ENCODE measurements at places on chromosomes 1 and 21.

DNA sequence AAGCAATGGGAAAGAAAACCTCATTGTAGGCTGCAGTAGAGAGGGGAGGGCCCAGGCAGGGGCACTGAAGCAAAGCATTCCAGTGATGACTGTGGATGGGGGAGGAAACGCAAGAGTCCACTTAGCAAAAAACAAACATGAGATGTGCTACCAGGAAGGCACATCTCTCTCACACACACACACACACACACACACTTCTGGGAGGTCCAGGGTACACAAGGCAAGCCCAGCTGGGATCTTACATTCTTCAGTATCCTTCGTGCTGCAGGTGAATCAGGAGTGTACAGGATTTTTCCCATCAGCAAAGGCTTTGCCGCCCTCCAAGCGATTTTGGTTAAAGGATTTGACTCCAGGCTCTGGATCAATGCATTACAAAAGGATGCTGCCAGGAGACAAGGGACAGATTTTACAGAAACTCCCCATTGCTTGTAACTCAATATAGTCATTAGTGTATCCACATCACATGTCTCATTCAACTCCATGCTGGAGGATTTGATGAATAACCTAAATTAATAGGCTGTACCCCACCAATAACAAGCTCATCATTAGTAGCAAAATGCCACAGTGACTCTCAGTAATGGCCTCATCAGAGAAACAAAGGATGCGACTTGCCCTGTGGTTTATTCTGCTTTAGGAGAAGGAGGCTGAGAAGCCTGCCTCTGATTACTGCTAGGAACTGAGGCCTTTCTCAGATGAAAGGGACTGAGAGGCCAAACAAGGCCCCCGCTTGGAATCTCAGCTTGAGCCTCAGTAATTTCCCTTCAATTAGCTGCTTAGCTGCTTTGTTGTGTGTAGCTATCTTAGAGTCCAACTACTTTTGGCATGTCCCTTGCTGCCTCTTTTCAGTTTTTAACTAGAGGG is 41.6 kb downstream of the ABCA4 start:
- DNase-seq, result no peak

DNA sequence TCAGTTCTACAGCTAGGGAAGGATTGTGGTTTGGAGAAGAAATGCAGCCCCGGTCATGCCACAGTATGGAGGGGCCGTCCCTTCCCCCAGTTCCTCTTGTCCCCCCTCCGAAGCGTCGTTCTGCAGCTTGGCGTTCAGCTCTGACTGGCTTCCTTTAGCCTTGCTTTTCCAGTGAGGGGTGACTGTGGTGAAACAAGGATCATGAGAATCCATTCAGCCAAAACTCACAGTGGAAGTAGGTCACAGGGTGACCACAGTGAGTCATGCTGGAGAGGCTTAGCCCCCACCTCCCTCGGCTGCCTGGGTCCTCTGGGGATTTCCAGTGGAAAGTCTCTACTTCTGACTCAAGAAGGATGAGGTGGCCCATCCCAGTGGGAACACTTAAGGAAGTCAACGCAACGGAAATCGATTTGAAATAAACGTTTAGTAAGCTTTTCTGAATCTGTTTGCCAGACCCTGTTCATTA is 37.3 kb upstream of the COL6A2 start:
- DNase-seq, result no peak

GRCh38 chr1:226946841-226947240 is 6.7 kb downstream of the COQ8A start:
- no peak for DNase-seq

GRCh38 chr1:221122501-221122900 is 243.3 kb downstream of the HLX start:
- no peak for DNase-seq

DNA sequence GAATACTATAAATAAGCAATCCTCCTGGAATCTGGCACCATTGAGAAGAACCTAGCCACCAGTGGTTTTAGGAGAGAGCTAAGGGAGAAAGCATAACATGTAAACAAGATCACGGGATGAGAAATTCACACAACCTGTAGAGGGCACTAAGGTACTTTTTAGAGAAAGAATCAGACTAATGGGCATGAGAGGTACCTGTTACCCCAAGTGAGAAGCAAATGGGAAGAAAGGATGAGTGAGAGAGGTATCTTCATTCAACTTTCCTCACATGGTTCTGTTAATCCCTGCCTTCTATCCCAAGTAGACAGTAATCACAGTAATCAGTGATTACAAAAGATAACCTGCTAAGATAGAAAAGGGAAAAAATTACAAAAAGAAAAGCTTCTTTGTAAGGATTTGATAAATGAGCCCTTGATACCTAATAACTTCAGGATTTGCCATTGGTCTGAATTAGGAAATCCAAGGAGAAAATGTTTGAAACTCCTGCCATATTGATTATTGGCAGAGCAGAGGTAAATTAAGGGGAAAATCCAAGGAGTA is 251.1 kb upstream of the ADGRL2 start:
- no peak for DNase-seq

- no peak for DNase-seq
These were observed 16.8 kb upstream of the RIPK4 start for GRCh38 chr21:41783476-41784180.

DNA sequence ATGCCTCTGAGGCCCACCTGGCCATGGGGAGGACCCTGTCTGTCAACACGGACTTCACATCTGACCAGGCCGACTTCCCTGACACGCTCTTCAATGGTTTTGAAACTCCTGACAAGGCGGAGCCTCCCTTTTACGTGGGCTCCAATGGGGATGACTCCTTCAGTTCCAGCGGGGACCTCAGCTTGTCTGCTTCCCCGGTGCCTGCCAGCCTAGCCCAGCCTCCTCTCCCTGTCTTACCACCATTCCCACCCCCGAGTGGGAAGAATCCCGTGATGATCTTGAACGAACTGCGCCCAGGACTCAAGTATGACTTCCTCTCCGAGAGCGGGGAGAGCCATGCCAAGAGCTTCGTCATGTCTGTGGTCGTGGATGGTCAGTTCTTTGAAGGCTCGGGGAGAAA is 101.8 kb downstream of the ADARB1 start:
- DNase-seq, result no peak

- no peak for DNase-seq
These were observed 47.7 kb downstream of the FCRL5 start for GRCh38 chr1:157504646-157505045.

DNA sequence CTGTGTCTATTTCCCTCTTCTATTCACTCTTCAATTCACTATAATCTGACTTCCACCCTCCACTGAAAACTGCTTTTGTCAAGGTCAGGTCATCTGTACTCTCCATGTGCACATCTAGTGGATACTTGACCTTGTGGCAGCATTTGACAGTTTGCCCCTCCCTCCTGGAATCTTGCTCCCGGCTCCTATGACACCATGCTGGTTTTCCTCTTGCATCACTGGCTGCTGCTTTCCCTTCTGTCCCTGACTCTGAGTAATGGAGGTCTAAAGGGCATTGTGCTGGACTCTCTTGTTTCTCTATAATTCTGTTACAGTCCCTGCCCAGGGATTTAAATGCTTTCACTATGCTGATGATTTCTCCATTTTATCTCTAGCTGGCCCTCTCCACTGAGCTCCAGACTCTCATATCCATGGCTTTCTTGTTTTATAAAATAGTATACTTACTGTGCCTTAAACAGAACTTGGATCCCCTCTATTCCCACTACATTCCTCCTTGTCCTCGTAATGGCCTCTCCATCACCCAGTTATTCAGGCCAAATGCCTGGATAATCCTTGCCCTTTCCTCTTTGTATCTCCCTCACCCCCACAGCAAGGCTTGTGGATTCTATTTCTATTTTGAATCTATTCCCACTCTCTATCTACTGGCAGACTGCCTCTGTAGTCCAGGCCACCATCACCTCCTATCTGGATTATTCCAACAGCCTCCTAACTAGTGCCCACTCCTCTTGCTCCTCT is 36.8 kb upstream of the PODN start:
- no peak for DNase-seq

DNA sequence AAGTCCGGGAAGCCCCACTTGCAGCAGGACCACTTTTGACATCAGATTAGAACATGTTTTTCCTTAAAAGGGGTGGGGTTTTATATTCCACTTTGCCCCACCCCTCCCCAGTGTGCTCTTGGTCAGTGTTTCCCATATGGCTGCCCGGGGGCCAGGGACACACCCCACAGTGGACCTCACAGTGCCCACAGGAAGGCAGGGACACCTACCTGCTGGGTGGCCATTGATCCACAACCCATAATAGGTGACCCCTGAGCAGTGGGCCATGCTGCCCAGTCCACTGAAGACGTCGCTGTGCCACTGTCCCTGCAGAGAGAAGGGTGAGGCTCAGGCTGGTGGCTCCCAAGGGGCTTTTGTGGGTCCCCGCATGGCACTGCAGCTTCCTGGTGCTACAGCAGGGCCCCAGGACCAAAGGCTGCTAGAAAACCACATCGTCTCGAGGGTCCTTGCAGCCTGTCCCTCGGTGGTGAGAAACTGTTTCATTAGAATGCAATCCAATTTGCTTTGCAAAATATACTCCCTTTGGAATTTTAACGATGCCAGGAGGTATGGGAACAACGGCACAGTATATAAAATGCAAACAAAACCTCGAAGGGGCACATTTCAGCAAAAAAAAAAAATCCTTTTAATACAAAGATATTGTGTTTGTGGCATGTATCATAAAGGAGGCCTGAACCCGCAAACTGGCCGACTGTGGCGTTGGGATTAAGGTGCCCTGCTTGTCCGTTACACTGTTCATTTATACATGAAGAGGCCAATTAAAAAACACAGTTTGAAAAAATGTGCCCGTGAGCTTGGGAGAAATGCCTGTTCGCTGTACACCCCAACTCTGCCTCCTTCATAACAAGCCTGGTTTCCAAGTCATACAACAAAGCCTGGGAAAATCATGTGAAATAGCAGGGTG is 16.9 kb downstream of the MORN1 start:
- DNase-seq, result no peak

- DNase-seq, result peak; percentile 79
These were observed 39.8 kb upstream of the ZC3H12A start for GRCh38 chr1:37434292-37435225.

- DNase-seq, result no peak
These were observed 11.0 kb upstream of the SHISAL2A start for GRCh38 chr1:52621950-52622349.

DNA sequence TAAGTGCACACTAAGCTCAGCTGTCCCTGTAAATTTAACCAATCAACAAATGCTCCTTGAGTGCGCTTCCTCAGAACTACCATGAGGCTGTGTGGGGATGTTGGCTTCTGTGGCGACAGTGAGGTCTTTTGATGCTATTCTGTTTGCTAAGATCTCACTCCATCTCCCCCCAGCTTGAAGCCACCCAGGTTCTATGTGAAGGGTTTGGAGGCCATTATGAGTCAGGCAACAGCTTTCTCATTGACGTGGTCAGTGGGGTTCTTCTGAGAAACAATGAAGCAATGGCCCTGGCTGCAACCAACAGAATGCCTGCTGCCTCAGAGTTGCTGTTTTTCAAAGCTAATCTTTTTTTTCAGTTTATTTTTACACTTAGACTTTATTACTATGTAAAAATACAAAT is 205.5 kb downstream of the PTBP2 start:
- DNase-seq, result no peak

- DNase-seq, result no peak
These were observed 27.4 kb downstream of the LGALS8 start for GRCh38 chr1:236550961-236551851.

DNA sequence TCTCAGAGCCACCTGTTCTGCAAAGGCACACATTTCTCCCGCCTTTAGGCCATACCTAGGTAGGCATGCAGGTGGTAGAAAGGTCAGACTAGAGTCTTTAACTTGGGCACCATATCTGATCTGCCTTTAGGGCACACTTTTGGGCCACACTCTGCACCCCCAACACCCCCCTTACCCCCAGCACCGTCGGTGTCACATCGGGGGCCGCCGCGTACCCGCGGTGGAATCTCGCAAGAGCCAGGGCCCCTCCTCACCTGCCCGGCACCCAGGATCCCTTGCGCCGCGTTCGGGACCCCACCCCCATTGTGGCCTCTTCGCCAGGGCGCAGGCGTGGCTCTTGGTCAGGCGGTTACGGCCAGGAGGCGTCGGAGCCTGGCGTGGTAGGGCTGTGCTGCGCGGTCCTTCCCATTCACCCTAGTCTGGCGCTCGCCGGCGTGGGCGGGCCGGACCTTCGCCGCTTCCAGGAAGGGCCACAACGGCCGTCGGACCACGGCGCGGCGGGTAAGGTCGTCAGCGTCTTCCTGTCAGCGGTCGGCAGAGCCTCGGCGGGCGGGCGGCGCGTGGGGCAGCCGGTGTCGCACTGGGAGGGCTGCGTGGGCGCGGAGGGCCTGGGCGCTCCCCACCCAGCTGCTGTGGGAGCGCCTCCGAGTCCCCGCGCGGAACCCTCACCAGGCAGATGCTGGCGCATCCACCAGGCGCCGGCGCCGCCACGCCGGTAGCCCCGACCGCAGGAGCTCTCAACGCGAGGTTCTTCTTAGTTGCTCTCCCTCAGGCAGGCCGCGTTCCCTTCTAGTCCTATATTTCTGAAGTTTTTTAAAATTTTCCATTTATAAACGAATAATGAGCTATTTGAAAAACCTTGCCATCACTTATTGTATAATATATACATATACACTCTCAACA is at the start of gene DNAH14:
Gene DNAH14, plus strand, starts transcription at position 341 of the 903 bp plus-strand sequence. CDS start 23,028 bp downstream, outside the sequence.
- peak; percentile 50 for DNase-seq
